Lower lobe of right lung (tissue), 2 donors: ENCODE measurements at places on chromosomes 12 and 14. TPM values are rescaled to one million over a fixed set of nuclear protein-coding genes. Genes with fewer than 3 reads are reported as not detected.

DNA sequence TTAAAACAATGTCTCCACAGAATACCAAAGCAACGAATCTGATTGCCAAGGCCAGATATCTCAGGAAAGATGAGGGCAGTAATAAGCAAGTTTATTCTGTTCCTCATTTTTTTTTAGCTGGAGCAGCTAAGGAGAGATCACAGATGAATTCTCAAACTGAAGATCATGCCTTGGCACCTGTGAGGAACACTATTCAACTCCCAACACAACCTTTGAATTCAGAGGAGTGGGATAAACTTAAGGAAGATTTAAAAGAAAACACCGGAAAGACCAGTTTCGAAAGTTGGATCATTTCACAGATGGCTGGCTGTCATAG is 994 bp downstream of the PRORP start:
- peak overlapping the region; percentile 97 for H3K27ac ChIP-seq
- DNase-seq, result no peak
- peaks cover 7% of the 10 kb centered on the region for H3K36me3 ChIP-seq
- no peaks in the 10 kb centered on the region for H3K27me3 ChIP-seq
- peaks cover 30% of the 10 kb centered on the region for H3K4me1 ChIP-seq

DNA sequence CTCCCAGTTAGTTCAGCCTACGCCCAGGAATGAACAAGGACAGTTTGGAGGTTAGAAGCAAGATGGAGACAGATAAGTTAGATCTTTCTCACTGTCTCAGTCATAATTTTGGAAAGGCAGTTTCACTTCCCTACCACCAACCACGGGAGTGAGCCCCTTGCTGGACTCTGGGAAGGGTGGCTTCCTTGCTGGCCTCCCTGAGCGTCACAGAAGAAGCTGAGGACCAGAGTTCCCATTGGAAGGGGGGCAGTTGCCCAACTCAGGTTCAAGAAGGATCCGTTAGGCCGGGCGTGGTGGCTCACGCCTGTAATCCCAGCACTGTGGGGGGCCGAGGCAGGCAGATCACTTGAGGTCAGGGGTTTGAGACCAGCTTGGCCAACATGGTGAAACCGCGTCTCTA is 106.2 kb upstream of the MAX start:
- no peak overlapping the region for H3K4me3 ChIP-seq
- no peak for DNase-seq
- no peak overlapping the region for H3K27ac ChIP-seq
- H3K27me3 ChIP-seq, result no peaks in the 10 kb centered on the region

- H3K27me3 ChIP-seq, result no peaks in the 10 kb centered on the region
- no peaks in the 10 kb centered on the region for H3K36me3 ChIP-seq
- H3K4me3 ChIP-seq, result no peak overlapping the region
- H3K4me1 ChIP-seq, result peaks cover 4% of the 10 kb centered on the region
- no peak for DNase-seq
Measured at GRCh38 chr12:75859868-75860267, 171.7 kb downstream of the PHLDA1 start.

GRCh38 chr12:115095073-115095748 is 411.2 kb upstream of the TBX3 start:
- no peak for DNase-seq
- peaks cover 3% of the 10 kb centered on the region for H3K4me1 ChIP-seq
- no peaks in the 10 kb centered on the region for H3K36me3 ChIP-seq
- no peak overlapping the region for H3K4me3 ChIP-seq
- H3K27me3 ChIP-seq, result no peaks in the 10 kb centered on the region

GRCh38 chr14:21041676-21042433 is at the start of gene RNASE7:
RNASE7 (plus strand) TSS chr14:21042362; CDS start chr14:21042993, 631 bp downstream.
- H3K36me3 ChIP-seq, result no peaks in the 10 kb centered on the region
- DNase-seq, result no peak
- H3K4me1 ChIP-seq, result peaks cover 47% of the 10 kb centered on the region

DNA sequence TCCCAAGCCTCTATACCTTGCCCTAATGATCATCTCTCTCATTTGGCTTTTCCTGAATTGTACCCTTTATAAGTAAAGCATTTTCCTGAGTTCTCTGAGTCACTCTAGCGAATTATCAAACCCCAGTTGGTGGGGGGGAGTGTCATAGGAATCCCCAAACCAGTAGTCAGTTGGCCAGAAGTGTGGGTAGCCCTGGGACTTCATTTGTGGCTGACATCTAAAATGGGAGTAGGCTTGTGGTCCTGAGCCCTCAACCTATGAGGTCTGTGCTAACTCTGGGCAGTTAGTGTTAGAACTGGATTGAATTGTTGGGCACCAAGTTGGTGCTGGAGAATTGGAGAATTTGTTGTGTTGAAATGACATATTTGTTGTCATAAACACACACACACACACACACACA is 91.3 kb downstream of the BBS10 start:
- H3K27ac ChIP-seq, result no peak overlapping the region
- no peaks in the 10 kb centered on the region for H3K36me3 ChIP-seq
- H3K4me3 ChIP-seq, result no peak overlapping the region
- peaks cover 8% of the 10 kb centered on the region for H3K4me1 ChIP-seq
- H3K27me3 ChIP-seq, result no peaks in the 10 kb centered on the region
- no peak for DNase-seq

- no peaks in the 10 kb centered on the region for H3K27me3 ChIP-seq
- H3K4me1 ChIP-seq, result no peaks in the 10 kb centered on the region
- H3K36me3 ChIP-seq, result no peaks in the 10 kb centered on the region
Measured at GRCh38 chr12:81963636-81964035, 204.5 kb upstream of the PPFIA2 start.

GRCh38 chr12:110927546-110927945 is 7.2 kb upstream of the MYL2 start:
- no peak for DNase-seq
- no peaks in the 10 kb centered on the region for H3K4me1 ChIP-seq
- H3K4me3 ChIP-seq, result no peak overlapping the region
- no peaks in the 10 kb centered on the region for H3K36me3 ChIP-seq
- no peak overlapping the region for H3K27ac ChIP-seq
- peaks cover 13% of the 10 kb centered on the region for H3K27me3 ChIP-seq

DNA sequence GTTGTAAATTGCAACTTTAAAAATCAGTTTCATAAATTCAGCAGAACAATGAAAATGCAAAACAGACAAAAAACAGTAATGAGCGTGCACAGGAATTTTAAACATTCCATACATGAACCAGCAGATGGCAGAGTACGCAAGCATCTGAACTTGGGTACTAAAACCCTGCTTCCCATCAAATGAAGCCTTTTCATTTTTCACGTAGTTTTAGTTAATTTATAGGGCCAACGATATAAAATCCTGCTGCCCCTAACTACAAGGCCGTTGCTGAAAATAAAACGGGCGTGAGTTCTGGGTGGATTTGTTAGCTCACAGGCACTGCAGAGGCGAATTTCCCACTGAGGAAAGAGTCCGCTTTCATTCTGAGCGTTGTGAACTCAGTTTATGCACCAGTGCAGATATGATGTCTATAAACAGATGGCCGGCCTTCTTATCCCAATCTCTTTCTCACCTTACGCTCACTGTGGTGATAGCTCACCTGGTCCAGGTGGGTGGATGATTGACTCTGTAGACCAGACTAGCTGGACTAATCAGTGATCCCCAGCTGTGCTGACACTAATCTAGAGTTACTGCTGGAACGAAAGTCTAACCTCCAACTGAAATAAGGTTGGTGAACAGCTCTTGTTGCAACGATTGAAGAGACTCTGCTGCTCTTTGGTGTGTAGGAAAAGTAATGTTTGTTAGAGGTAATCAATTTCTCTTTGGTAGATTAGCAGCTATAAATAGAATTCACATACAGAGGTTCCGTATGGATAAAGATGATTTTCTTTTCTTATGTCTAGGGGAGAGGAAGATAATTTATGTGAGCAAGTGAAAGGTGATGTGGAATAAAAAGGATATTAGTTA is 89.2 kb downstream of the PDZRN4 start:
- no peaks in the 10 kb centered on the region for H3K4me1 ChIP-seq
- H3K27ac ChIP-seq, result no peak overlapping the region
- no peak for DNase-seq
- H3K27me3 ChIP-seq, result no peaks in the 10 kb centered on the region

DNA sequence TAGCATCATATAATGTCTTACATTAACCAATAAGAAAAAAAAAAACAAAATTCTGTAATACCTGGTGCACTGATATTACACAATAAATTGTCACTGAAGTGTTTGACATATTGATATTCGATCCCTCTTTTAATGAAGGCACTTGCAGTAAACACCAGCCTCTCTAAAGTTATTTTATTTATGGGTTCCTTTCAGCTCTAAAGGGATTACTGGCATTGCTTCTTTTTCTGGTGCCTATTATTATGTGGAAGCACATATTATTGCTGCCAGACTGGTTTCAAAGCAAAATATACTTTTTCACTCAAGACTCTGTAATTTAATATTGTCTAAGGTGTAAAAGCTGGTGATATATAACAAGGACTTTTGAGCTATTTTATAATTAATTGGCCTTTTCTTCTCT is 1090.5 kb downstream of the TRHDE start:
- DNase-seq, result no peak
- H3K27me3 ChIP-seq, result no peaks in the 10 kb centered on the region
- no peaks in the 10 kb centered on the region for H3K4me1 ChIP-seq
- H3K27ac ChIP-seq, result no peak overlapping the region
- H3K36me3 ChIP-seq, result no peaks in the 10 kb centered on the region

DNA sequence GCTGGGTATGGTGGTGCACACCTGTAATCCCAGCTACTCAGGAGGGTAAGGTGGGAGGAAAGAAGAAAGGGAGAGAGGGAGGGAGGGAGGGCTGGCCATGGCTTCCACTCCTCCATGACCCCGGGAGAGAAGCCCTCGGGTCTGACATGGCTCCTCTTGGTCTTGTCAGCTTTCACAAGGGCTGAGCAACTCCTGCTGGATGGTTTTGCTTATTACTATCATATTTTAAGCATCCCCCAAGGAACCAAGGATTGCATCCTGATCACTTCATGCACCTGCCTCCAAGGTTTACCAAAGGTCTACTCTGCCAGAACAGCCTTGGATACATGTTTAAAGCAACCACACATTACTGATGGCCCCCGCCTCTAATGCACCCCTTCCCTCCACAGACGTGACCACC is 28.0 kb upstream of the NCOR2 start:
- no peak for DNase-seq
- no peaks in the 10 kb centered on the region for H3K27me3 ChIP-seq
- H3K4me1 ChIP-seq, result peaks cover 10% of the 10 kb centered on the region
- no peaks in the 10 kb centered on the region for H3K36me3 ChIP-seq
- H3K4me3 ChIP-seq, result no peak overlapping the region

DNA sequence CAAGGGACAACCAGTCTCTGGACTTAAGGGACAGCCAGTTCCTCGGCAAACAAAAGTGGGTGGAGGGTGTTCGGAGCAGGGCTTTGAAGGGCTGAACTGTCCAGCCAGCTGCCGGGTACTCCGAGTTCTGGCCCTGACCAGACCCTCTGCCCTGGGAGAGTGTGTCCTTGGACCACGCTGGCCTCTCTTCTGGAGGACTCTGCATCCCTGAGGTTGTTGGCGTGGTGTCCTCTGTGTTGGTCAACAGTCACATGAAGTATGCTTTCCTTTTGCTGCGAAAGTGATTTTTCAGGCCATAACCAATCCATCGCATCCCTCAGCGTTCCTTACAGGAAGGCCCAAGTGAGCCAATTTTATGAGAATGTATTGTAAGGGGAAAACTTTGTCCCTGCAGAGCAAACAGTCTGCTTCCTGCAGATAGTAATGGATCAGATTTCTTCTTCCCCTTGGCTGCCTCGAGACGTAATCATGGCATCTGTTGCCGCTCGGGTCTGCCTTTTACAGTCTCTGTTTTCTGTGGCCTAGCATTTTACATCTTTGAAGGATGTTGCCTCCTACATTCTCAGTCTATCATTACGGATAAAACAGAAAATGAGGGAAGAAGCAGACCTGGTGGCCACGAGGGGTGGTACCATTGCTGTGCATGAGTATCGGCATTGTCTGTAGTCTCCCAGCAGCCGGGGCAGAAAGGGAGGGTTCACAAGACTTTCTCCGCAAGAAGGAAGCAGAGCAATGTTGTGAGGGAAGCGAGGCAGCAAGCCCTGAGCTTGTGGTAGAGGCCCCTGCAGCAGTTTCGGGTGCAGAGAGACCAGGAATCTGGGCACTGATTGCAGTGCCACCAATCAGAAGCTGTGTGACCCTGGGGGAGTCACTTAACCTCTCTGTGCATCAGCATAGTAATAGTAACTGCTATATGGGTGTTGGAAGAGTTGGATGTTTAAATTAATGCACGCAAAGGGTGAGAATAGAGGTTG is 47.4 kb downstream of the SMIM41 start:
- H3K4me3 ChIP-seq, result no peak overlapping the region
- H3K36me3 ChIP-seq, result no peaks in the 10 kb centered on the region
- peaks cover 36% of the 10 kb centered on the region for H3K4me1 ChIP-seq

- no peak overlapping the region for H3K27ac ChIP-seq
- H3K36me3 ChIP-seq, result no peaks in the 10 kb centered on the region
- H3K27me3 ChIP-seq, result no peaks in the 10 kb centered on the region
- DNase-seq, result no peak
Measured at GRCh38 chr14:58784931-58785330, 147.2 kb downstream of the DACT1 start.

GRCh38 chr12:106645074-106645421 is 62.2 kb downstream of the RFX4 start:
- no peaks in the 10 kb centered on the region for H3K4me1 ChIP-seq
- H3K4me3 ChIP-seq, result no peak overlapping the region
- DNase-seq, result peak; percentile 62
- no peaks in the 10 kb centered on the region for H3K36me3 ChIP-seq

GRCh38 chr14:104203071-104203425 is 64.7 kb downstream of the KIF26A start:
- H3K27me3 ChIP-seq, result peaks cover 10% of the 10 kb centered on the region
- no peak for DNase-seq
- no peak overlapping the region for H3K27ac ChIP-seq
- no peak overlapping the region for H3K4me3 ChIP-seq
- H3K36me3 ChIP-seq, result no peaks in the 10 kb centered on the region
- no peaks in the 10 kb centered on the region for H3K4me1 ChIP-seq

GRCh38 chr14:103393676-103394626 is 8.7 kb downstream of the MARK3 start:
- H3K27me3 ChIP-seq, result no peaks in the 10 kb centered on the region
- H3K4me1 ChIP-seq, result peaks cover 90% of the 10 kb centered on the region
- H3K27ac ChIP-seq, result peak overlapping the region; percentile 42
- no peaks in the 10 kb centered on the region for H3K36me3 ChIP-seq
- H3K4me3 ChIP-seq, result no peak overlapping the region
- peak; percentile 55 for DNase-seq

- no peaks in the 10 kb centered on the region for H3K27me3 ChIP-seq
- H3K27ac ChIP-seq, result no peak overlapping the region
- no peak overlapping the region for H3K4me3 ChIP-seq
Measured at GRCh38 chr12:46298261-46298660, 29.4 kb upstream of the SLC38A1 start.

- H3K27ac ChIP-seq, result no peak overlapping the region
- no peaks in the 10 kb centered on the region for H3K4me1 ChIP-seq
- no peak overlapping the region for H3K4me3 ChIP-seq
- DNase-seq, result no peak
Measured at GRCh38 chr12:13030541-13031291, 13.5 kb upstream of the FAM234B start.

GRCh38 chr14:46840944-46841720 is 189.6 kb upstream of the RPL10L start:
- no peak overlapping the region for H3K4me3 ChIP-seq
- H3K27ac ChIP-seq, result no peak overlapping the region
- no peaks in the 10 kb centered on the region for H3K27me3 ChIP-seq
- H3K4me1 ChIP-seq, result no peaks in the 10 kb centered on the region
- no peak for DNase-seq
- no peaks in the 10 kb centered on the region for H3K36me3 ChIP-seq

- H3K27me3 ChIP-seq, result no peaks in the 10 kb centered on the region
- no peak overlapping the region for H3K4me3 ChIP-seq
- no peak for DNase-seq
- H3K27ac ChIP-seq, result no peak overlapping the region
Measured at GRCh38 chr12:120343692-120344091, 16.1 kb upstream of the PLA2G1B start.

ABCC9 gene
- 27.5 TPM for total RNA-seq

FGF23 gene
- total RNA-seq, result not detected

ASIC1 gene
- total RNA-seq, result 1.6 TPM

NR2C1 gene
- total RNA-seq, result 38.2 TPM

SERPINA3 gene
- total RNA-seq, result 74.6 TPM

TAS2R42 gene
- not detected for total RNA-seq

CCDC184 gene
- total RNA-seq, result 1.0 TPM

B4GALNT1 gene
- total RNA-seq, result 0.89 TPM

CYP46A1 gene
- 0.62 TPM for total RNA-seq
